ENCODE measurements at places on chromosomes 1 and 21.

DNA sequence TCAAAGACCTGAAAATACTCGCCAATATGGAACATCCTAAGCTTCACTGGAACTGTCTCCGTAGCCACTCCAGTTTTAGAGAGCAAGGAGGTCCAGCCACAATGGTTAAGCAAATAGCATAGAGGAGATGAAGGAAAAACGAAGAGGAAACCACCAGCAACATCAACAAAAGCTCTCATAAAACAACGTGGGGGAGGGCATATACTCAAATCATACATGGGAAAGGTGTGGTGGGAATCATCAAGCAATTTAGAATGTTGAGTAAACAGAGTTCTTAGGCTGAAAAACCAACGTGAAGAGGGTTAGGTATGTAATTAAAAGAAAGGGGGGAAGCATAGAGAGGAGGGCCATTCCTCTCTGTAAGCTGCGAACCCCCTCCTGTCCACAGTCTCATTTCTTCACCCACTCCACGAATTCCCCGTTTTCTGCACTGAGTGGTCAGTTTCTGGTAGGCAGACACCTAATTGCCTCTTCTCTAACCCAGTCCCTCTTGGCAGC lies 1.0 kb downstream of the TMEM59 start:
- DNase-seq: peak; percentile 4

- no peak for DNase-seq
Observed at GRCh38 chr1:91243171-91243570, 161.5 kb downstream of the HFM1 start.

GRCh38 chr1:46341222-46342083 lies 846 bp downstream of the NSUN4 start:
- no peak for DNase-seq

- no peak for DNase-seq
Observed at GRCh38 chr1:25338986-25339385, 852 bp downstream of the TMEM50A start.

DNA sequence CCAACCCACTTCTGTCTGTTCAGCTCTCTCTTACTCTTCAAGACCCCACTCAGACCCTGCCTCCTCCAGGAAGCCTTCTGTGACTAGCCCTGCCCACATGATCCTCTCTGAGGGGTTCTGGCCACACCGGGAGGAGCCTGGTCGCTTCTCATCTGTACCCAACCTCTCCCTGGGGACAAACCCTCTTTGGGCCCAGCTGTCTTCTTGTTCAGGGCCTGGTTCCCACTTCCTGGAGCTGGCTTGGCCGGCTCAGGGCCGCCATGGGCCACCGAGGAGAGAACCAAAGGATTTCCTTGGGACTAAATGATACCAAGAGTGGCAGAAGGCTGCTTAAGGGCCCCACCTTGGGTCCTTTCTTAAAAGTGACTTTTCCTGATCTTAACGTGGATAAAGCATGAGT lies 124.7 kb upstream of the ZBTB40 start:
- DNase-seq: no peak

GRCh38 chr1:61056573-61057439 lies 25.6 kb upstream of the NFIA start:
- peak; percentile 58 for DNase-seq

- DNase-seq: peak; percentile 98
Observed at GRCh38 chr1:209434066-209434465, 149.4 kb upstream of the CAMK1G start.

GRCh38 chr21:14488672-14489204 lies 57.4 kb downstream of the SAMSN1 start:
- DNase-seq: no peak

GRCh38 chr1:6859415-6860343 lies 74.4 kb downstream of the CAMTA1 start:
- peak; percentile 93 for DNase-seq

DNA sequence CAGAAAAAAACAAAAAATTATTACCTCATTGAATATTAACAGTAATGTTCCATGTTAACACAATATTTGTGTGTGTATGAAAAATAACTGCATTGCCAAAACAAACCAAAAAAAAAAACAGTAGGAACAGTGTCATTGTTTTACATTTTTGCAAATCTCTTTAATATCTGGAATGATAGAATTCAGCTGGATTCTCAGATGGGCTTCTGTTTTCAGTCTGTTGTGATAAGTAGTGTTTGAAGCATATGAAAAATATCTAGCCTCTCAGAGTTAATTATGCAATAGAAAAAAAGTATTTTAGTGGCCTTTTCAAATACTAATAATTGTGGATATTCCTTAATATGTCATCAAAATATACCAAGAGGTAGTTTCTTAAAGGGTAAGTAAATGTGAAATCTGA lies 52.9 kb upstream of the RWDD3 start:
- DNase-seq: no peak

GRCh38 chr1:101124405-101124804 lies 98.8 kb upstream of the DPH5 start:
- DNase-seq: no peak

GRCh38 chr1:230899841-230900251 lies 31.5 kb upstream of the C1orf198 start:
- no peak for DNase-seq

- no peak for DNase-seq
Observed at GRCh38 chr1:21569820-21570527, 60.8 kb downstream of the ALPL start.

- DNase-seq: no peak
Observed at GRCh38 chr1:112614460-112615065, 4.4 kb downstream of the ST7L start.

DNA sequence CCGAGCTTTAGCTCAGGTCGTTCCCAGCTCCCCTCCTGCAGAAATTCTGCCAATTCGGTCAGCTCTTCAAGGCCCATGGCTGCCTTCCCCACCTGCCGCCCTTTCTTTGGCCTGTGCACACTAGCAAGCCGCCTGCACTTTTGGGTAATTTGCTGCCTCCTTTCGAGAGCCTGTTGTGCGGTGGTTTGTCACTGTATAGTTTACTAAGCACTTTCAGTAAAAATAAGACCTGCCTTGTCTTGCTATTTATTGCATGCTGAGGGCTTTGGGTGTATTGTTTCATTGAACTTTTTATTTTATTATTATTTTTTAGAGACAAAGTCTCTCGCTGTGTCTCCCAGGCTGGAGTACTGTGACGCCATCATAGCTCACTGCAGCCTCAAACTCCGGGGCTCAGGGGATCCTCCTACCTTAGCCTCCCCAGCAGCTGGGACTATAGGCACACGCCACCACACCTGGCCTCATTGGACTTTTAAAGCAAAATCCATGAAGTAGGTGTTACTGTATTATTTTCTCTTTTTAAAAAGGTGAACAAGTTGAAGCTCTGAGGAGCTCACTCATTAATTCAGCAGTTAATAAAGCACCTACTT lies 1.1 kb upstream of the FABP3 start:
- no peak for DNase-seq

GRCh38 chr1:84352298-84353106 lies 45.8 kb upstream of the DNASE2B start:
- no peak for DNase-seq

DNA sequence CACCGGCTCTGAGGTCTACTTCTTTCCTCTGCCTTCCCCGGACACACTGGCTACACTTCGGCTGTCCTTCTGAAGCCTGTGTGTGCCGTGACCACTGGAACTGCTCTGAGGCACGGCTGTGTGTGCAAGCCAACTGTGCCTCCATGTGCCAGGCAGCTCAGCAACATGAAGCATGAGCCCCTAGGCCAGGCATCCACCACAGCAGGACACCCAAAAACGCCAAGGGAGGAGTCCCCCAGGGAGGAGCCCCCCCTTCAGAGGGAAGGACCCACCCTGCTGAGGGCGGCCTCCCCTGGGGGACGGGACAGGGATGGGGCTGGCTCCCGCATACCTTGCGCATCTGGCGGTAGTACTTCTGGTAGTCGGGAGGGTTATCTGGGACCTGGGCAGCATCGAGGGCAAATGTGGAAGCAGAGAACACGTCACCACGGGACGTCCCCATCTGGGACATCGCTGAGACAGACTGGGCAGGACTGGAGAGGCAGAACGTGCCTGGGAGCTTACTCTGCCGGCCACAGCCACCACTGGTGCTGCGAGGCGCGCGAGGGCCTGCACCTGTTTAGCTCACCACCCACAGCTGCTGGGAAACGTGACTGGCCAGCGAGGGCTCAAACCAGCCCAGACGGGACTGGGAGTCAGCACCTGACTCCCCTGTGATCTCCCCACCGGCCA lies 20.5 kb downstream of the LSS start:
- no peak for DNase-seq

- no peak for DNase-seq
Observed at GRCh38 chr1:221477252-221477651, 264.6 kb downstream of the DUSP10 start.

GRCh38 chr1:210400043-210400840 lies 71.5 kb downstream of the HHAT start:
- peak; percentile 66 for DNase-seq

DNA sequence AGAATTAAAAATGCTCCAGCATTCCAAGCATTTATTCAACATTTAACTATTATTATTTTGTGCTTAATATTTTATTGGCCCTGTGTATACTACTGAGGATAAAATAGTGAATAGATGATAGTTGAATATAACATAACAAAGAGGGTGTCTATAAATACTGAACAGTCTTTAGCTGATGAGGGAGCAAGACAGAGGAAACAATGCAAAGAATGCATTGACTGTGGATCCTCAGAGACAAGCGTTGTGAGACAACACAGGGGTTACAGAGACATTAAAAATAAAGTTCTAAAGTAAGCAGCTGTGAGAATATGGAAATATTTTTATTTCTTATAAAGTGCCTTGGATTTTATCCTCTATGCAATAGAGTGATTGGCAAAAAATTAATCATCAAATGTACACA lies 1133.1 kb downstream of the PLA2G4A start:
- DNase-seq: no peak

- peak; percentile 94 for DNase-seq
Observed at GRCh38 chr1:90162216-90162615, 167.3 kb downstream of the ZNF326 start.

DNA sequence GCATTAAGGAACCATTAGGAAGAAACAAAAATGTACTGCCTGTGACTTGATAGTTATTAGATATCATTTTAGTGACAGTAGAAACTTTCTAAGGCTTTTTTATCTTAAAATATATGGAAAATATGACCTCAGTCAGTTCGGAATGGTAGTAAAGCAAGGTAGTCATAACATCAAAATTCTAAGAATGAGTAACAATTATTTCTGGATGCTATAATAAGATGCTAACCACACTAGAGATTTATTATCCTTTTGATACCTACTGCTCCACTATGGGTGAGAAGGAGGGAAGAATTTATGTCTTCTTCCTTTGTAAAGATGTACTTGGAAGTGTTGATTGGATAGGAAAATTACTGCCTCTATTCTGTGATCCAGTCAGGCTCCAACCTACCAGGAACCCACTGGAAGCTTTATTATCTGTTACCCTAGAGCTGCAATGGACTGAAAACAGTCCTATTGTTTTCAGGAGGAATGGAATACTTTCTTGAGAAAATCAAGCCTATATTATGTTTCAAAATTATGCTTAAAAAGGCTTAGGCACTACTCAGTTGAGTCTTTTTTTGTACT lies 8.8 kb downstream of the FMN2 start:
- no peak for DNase-seq

DNA sequence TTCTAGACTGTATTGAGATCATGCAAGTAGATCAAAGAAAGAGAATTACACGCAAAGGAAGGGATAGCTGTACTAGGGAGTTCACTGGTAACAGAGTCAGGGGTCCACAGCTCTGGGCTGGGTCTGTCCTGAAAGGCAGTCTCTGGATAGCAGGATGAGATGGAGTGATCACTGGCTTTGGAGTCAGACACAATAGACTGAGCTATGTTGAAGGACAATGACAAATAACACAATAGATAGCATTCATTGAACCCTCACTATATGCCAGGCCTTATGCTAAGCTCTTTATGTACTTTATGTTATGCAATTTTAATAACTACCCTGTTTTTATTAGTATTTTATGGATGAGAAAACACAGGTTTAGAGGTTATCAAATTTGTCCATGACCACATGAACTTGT lies 10.0 kb upstream of the DNAJC6 start:
- DNase-seq: no peak

GRCh38 chr1:154726443-154726842 lies 118.5 kb upstream of the ADAR start:
- no peak for DNase-seq

GRCh38 chr1:229135773-229136172 lies 135.1 kb upstream of the RAB4A start:
- DNase-seq: no peak

DNA sequence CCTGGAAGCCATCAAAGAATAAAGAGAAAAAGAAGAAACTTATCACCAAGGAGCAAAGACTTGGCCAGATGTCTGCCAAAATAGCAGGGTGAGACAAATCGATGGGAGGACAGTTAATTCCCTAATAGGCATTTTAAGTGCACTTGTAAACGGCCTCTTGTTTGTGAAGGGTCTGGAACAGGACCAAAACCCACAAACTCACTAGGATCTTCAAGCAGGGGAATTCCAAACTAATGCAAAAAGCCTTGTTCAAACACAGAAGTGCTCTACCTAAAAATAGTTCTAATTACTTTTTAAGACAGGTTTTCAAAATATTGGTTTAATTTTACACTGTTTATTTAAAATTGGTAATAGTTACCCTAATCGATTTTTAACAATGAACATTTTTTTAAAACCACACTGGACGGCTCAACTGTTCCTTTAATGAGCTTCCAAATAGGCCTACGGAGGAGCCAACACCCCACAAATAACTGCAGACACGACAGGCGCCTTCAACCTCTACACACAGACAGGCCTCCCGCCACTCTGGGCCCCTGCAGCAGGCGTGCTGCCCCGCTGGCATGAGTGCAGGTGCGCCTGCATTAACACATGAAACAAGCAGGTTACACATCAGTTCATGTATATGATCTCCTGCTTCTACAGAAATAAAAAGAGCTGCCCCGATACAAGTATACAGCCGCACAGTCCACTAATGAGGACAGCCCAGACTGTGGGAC lies 15.8 kb downstream of the UBE2G2 start:
- no peak for DNase-seq

GRCh38 chr1:52943876-52944416 lies 16.9 kb downstream of the SCP2 start:
- no peak for DNase-seq

DNA sequence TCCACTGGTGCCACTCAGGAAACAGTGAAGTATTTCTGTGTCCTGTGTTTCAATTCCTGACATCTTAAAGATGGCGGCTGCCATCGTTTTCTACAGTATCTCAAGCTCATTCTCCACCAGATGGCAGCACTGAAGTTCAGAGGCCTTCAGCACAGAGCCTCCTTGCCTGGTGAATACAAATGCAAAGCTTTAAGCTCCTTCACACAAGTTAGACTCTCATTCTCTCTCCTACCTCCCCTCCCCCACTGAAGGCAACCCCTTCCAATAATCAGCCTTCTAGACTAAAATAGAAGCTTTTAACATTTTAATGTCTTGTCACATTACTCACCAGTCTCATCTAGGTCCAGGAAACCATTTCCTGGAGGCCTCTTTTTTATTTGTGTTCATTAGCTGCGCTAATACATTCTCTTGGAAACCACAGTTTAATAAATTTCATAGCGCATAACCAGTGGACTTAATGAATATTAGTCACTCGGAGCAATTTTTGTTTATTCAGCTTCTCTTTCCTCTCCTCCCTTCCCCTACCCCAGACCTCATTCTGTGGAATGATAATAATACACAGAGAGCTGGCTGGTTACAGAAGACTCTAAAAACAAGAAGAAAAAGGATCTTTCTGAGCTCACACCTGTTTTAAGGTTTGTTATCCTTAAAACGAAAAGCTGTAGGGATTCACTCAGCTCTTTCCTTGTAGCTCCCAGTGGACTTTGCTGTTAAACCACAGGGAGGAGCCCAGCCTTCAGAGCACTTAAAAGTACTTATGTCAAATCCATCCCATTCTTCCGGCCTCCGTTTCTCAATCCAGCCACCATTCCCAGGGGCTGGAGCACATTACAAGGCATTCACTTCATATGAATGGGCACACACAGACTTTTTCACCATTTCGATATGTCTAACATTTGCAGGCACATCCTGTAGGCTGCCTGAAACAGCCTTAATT lies 384.9 kb downstream of the HLX start:
- DNase-seq: peak; percentile 37

Measured in foreskin keratinocyte (primary cell).